ENCODE measurements at places on chromosomes 4 and X.

GRCh38 chr4:74374561-74375327 is 9.8 kb downstream of the EREG start:
- no peak for DNase-seq

DNA sequence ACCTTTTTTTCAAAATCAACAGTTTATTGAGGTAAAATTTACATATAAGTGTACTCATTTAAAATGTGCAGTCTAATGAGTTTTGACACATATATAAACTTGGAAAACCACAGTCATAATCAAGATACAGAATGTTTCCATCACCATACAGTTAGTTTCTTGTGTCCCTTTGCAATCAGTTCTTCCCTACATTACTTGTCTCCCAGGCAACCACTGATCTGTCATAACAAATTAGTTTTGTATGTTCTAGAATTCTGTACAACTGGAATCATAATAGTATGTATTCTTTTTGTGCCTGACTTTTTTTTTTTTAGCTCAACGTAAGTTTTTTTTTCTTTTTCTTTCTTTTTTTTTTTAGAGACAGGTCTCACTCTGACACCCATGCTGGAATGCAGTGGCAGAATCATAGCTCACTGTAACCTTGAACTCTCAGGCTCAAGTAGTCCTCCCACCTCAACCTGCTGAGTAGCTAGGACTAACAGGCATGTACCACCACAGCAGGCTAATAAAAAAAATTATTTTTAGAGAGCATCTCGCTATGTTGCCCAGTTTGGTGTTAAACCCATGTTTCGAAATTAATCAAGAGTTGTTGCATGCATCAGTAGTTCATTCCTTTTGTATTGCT is 26.9 kb downstream of the ARFIP1 start:
- DNase-seq, result no peak

DNA sequence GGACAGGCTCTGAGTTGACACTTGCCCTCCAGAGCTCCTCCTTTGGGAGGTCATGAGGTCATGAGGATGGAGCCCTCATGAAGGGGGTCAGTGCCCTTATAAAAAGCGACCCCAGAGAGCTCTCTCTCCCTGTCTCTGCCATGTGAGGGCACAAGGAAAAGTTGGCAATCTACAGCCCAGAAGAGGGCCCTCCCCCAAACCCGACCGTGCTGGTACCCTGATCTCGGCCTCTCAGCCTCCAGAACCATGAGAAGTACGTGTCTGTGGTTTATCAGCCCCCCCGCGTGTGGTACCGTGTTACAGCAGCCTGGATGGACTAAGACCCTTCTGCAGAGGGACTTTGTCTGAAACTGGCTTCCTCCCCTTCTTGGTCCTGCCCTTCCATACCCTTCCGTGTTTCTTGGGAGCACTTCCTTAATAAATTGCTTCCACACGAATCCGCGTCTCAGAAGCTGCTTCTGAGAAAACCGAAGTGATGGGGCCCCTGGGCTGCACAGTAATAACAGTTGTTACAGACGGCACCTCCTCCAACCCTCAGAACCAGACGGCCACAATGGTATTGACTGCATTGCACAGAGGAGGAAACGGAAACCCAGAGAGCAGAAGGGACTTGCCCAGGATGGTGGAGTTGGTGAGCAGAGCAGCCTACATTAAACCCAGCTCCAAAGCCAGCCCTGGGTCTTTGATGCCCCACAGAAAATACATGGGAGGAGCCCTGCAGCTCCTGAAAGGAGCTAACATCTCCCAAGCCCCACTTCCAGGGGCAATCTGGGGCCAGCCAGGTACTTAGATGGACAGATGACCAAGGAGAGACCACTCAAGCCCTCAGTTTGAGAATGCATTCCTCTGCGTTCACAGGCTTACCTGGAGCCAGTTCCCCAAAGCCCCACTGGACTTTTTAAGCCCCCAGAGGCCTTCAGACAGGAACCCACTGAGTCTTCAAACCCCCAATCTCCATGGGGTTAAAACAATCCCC is 242.7 kb downstream of the BCOR start:
- DNase-seq, result peak; percentile 33

DNA sequence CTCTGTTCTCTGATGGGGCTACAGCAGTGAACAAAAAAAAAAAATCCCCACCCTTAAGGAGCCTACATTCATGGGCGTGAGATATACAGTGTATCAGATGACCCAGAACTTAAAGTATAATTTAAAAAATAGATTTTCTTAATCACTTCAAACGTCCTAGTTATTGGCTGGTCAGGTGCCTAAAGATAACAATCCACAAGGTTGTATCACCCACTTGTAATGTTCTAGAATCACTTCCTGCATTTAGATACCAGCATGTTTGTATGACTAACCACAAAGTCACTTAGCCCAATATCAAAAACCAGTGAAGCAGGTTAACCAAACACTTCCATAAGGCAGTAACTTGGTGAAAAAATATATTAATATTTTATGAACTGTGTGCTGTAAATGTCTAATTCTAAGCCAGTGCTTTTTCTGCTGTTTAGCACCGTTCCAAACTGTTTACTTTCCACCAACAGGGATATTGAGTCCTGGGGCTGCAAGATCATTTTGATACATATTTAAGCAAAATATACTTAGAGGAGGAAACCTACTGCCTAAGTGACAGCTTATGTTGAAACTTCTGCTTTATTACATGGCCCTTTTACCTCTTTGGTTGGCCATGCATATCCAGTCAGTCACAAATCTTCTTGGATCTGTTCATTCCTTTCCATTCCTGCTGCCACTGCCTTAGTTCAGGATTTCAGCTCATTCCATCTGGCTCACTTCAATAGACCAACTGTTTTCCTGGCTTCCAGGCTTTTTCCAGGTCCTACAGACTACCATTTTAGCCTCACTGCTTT is 43.3 kb downstream of the CD40LG start:
- no peak for DNase-seq

DNA sequence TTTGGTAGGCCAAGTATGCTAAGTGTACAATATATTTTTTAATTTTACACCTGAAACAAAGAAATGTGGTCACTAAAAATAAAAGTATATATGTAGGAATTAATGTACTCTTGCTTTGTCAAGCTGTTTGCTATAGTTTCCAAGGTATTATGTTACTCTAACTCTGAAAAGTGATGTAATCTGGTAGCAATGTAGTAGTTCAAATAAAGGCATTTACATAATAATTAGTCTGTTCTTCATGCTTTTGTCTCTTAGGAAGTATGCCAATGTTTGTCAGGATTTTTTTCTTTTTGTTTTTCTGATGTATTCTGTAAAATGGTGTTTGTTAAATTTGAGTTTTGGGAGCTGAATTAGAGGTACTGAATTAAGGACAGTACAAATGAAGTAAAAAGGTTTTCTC is 89.5 kb downstream of the PLS3 start:
- no peak for DNase-seq

DNA sequence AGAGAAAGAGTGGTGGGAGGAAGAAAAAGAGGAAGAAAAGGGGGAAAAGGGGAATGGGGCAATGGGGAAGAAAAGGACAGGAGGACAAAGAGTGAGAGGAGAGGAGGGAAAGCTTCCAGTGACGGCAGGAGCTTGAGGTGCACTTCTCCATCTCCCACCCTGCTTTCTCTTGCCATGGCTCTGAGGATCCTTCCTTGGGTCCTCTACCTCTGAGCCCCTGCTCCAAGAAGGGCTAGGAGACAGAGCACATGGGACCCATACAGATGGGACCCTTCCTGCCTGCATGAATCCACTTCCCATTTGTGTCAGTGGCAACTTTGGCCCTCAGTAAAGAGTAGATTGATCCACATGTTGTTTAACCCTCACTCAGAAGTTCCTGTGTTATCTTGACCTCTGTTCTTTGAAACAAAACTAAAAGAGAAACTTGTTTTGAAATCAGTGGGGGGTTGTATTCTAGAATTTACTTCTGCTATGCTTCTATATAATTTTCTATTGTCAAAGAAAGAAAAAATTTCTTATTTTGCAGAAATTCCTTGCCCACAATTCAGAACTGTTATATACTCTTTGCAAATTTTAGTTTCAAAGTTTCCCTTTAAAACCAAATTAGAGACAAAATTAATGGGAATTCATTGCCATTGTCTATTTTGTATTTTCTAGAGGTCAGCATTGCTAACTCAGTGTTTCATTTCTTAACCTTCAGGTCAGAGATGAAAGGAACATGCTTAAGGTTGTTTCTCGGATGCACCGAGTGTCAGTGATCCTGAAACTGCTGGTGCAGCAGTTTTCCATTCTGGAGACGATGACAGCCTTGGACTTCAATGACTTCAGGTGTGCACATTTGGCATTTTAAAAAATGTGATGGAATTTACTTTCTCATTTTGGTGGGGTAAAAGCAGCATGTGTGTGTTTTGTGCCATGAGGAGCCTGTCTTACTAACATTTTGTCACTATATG is 5.0 kb downstream of the TDO2 start:
- no peak for DNase-seq

DNA sequence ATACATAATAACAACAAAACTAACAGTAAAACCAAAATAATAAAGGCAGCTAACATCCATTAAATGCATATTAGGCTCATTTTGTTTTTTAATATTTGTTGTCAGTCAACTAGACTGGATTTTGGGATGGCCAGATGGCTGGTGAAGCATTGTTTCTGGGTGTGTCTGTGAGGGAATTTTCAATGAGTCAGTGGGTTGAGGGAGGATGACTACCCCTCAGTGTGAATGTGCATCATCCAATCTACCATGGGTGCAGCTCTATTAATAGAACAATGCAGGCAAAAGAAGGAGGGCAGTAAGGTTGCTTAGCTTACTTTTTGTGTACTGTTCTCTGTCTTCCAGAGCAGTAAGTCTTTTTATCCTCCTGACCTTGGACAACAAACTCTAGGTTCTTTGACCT is 484.2 kb upstream of the HS3ST1 start:
- no peak for DNase-seq

DNA sequence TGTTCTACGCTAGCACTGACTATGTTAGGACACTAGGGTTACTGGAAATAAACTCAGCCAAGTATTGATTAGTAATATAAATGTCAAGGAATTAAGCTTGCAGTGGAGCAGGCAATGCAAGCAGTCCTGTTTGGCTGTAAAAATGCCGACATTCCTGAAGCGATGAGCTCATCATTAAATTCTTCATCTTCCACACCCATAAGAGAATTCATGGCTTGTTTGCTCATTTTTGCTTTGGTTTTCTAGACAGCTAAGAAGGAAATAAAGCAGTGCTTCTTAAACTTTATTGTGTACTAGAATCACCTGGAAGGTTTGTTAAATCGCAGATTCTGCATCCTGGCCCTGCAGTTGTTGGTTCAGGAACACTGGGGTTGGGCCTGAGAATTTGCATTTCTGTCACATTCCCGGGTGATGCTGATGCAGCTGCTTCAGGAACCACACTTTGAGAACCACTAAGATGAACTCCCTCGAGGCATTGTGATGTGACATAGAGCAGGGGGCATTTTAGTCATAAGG is 17.8 kb downstream of the ANXA3 start:
- DNase-seq, result no peak

GRCh38 chr4:38734911-38735310 is 47.9 kb downstream of the TLR10 start:
- DNase-seq, result no peak

- no peak for DNase-seq
These were observed 58.4 kb downstream of the AMELX start for GRCh38 chrX:11351375-11352295.

DNA sequence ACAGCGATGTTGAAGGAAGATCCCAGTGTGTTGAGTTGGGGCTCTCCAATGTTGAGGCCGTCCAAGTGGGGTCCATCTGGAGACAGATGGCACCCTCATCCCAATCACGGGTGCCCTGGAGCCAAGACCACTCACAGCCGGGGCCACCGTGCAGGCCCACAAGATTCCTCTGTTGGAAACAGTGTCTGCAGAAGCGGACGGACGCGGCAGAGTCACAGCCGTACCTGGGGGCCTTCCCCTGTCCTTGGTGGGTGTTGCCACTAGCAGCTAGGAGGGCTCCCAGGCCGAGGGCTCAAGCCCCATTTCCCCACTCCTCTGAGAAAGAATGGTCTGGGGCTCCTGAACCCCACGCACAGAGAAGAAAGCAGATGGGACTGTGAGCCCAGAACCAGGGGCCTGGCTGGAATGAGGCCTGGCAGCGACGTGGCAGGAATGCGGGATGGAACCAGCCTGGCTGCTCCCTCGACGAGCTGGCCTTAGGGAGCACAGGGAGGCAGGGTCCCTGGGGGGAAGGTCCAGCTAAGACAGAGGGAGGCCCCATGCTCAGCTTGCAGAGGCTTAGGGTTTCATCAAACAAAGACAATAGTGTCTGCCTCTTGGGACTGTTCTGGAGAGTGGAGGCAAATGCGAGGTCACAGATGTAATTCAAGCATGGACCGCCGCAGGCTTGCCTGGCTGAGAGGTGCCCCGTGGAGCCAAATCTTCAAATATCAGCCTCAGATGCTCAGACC is 228.9 kb downstream of the AFAP1 start:
- no peak for DNase-seq

DNA sequence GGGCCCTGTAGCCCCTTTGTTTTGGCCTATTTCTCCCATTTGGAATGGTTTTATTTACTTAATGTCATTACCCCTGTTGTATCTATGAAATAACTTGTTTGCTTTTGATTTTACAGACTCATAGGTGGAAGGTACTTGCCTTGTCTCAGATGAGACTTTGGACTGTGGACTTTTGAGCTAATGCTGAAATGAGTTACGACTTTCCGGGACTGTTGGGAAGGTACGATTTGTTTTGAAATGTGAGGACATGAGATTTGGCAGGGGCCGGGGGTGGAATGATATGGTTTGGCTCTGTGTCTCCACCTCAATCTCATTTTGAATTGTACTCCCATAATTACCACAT is 39.4 kb downstream of the NLRP2B start:
- no peak for DNase-seq

- no peak for DNase-seq
These were observed 469.9 kb downstream of the PCDH10 start for GRCh38 chr4:133618963-133619362.

GRCh38 chr4:155570661-155571060 is 96.0 kb upstream of the GUCY1A1 start:
- no peak for DNase-seq

- no peak for DNase-seq
These were observed 85.9 kb downstream of the FIP1L1 start for GRCh38 chr4:53463340-53463739.

DNA sequence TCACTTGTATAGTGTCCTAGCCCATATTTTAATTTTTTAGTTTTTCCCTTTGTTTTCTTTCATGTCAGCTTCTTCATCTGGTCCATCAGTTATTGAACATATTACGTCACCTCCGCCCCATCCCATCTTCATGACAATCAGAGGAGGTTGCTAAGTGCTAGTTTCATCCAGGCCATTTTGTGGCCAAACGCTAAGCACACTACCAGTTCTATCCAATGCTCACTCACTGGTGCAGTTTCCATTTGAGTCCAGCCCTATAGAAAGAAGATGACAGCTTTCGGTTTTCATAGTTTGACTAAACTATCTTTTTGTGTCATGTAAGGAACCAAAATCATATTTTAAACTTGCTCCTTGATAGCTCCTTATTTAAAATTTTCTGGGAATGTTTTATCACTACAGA is 304.2 kb downstream of the TENM3 start:
- DNase-seq, result no peak

DNA sequence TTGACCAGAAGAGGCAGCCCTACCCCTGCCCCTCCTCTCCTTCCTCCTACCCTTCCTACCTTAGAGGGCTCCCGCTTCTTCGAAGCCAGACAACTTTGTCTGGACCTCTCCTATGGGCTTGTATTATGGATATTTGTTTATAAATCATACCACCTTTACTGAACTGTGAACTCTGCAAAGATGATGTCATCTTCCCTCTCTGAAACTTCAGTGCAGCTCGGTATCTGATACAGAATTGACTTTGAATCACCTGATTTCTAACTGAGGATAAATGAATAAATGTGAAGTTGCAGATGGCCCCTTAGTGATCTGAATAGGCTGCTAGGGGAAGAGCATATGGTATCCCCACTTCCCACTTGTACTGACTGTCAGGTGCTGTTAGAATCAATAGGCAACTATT is 1.1 kb upstream of the OTC start:
- DNase-seq, result no peak
